Effector CD4-positive, alpha-beta T cell (primary cell): ENCODE measurements at places on chromosomes 5 and 9.

DNA sequence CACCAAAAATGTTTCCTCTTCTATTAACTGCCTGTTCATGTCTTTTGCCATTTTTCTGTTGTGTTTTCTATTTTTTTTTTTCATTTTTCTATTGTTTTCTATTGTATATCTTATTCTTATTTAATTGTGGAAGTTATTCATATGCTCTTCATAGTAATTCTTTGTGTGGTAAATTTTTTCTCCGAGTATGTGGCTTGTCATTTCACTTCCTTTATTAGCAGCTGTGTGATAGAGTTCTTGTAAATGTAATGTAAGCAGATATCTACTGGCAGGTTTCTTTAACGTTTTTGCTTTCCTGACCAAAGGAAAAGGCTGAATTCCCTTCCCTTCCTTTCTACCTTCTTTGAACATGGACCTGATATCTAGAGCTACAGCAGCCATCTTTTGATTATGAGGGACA lies 5.8 kb upstream of the PLPP1 start:
- no peak for DNase-seq

DNA sequence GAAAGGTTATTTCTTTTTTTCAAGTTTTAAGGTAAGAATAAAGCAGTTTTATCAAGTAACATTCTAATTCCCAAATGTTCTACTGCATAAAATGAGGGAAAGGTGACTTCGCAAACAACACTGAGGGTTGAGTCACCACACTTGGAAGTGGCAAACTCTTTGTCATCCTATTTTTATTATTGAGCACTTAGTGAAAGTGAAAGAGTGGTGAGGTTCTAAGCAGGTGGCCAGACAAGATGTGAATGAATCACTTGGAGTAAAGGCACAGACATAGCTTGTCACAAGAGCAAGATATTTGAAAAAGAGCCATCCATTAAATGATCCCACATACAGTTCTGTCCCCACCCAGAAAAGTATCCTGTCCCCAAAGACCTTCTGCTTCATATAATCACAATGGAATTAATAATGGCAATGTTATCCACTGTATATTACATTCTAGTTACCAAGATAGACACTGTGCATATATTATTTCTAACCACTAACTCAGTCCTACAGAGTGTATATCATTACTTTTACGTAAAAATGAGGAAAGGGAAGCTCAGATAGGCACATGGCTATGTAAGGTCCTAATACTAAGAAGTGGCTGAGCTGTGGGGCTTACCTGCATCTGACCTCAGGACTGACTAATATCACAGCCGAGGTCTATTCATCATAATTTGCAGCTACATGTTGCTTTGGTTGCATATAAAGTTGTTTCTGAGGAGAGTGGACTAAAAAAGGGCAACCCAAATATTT lies 730.4 kb upstream of the MEF2C start:
- no peak for DNase-seq

DNA sequence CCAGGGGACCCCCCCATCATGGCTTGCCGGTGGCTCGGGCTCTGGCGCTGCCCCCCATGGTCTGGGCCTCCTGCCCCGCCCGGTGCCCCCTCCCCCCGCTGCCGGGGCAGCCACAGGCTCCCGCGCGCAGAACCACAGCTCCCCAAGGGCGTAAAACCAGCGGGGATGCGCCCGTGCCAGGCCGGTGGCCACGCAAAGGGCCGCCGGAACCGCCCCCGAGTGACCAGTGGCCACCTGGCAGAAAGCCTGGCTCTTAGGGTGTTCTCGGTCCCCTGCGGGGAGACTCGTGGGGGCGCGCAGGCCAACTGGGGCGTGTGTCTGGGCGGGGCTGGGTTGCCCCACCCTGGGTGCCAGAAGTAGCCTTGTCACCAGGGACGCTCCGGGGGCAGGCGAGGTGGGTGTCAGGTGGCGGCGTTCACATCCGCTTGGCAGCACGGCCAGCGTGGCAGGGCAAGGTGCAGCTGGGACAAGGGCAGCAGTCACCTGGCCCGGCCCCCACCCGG lies 515 bp upstream of the AGPAT2 start:
- no peak for DNase-seq

DNA sequence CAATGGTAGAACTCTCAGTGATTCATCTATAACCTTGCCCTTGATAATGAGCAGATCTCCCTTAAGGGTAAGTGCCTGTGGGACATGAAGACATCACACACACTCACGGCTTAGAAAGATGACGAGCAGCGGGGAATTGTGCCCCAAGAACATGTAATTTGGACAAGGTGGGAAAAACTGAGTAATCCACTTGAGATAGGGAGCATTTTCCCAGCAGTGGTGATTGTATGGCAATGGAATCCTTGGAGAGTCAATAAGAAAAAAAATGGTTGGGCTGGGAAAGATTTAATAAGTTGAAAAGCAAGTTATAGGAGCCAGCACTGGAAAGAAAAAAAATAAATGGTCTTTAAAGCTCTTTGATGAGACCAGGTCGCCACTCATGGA lies 193.1 kb downstream of the GLIS3 start:
- no peak for DNase-seq

DNA sequence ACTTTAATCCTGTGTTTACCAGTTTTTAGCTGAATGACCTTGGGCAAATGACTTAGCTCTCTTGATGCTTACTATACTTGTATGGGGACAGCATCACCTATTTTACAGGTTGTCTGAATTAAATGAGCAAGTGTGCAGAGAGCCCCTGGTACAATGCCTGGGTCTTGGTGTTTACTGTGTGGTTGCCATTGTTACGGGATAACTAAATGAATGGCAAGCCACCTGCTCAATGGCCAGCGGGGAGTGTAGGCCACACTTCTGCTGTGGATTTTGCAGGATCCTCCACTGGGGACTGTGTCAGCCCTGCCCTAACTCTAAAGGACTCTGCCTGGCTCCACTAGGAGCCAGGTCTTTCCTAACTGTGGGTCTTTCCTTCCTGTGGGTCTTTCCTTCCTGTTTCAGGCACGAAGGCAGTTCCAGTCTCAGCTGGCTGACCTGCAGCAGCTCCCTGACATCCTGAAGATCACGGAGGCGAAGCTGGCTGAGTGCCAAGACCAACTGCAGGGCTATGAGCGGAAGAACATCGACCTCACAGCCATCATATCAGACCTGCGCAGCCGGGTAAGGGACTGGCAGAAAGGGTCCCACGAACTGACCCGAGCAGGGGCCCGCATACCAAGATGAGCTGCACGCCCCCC lies 10.3 kb upstream of the GLE1 start:
- no peak for DNase-seq

DNA sequence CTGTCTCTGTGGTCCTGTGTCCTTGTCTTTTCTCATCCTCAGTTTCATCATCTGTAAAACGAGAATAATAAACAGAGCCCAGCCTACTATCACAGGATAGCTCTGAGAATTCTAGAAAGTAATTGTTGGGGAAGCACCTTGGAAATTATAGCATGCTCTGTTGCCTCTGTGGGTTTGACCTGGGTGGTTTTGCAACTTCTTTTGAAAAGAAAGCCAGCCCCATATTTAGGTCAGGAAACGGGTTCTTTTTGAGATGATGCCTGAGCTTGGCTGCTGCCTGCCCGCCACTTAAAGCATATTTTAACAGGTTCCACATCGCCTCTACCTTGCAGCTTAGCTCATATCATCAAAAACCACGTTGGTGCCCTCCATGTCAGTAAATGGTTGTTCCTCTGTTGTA lies 111.1 kb downstream of the TLR4 start:
- no peak for DNase-seq

GRCh38 chr5:35417040-35417439 lies 186.8 kb upstream of the PRLR start:
- no peak for DNase-seq

DNA sequence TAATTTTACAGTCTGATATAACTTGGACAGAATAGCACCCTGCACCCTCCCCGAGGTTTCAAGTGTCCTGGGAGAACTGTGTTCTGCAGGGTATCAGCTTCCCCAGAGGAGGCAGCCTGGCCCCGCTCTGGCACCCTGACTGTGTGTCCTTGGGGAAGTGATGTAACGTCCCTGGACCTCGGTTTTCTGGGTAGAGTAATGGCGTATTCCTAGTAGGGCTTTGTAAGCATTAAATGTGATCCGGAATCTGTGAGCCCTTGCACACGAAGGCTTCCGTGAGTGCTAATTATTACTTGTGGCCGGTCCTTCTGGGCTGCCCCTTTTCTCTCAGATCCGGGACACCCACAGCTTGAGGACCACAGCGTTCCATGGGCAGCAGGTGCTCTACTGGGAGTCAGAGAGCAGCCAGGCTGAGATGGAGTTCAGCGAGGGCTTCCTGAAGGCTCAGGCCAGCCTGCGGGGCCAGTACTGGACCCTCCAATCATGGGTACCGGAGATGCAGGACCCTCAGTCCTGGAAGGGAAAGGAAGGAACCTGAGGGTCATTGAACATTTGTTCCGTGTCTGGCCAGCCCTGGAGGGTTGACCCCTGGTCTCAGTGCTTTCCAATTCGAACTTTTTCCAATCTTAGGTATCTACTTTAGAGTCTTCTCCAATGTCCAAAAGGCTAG lies 1.0 kb upstream of the CACFD1 start:
- DNase-seq: no peak

GRCh38 chr5:53095931-53096525 lies 13.5 kb downstream of the MOCS2 start:
- peak; percentile 49 for DNase-seq

GRCh38 chr9:111316796-111317195 lies 13.2 kb downstream of the OR2K2 start:
- DNase-seq: no peak
